ENCODE measurements at places on chromosomes 11 and 22.

GRCh38 chr11:85724748-85725465 lies 38.9 kb upstream of the CCDC89 start:
- no peak for DNase-seq

DNA sequence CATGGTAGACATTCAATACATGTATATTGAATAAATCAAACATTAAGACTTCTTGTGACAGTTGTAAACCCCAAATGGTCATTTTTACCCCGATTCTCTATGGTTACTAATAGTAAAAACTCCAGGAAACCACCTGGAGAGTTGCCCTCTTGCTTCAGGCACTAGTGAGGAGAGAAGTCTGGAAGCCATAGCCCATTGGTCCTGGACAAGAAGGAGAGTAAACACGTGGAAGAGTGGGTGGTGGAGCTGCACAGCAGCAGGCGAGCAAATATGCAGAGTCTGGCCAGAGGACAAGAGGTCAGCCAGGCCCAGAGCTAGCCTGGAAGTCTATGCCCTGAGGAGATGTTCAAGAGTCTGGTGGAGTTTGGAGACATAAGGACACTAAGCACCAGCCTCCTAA lies 17.7 kb downstream of the DCHS1 start:
- DNase-seq: no peak

DNA sequence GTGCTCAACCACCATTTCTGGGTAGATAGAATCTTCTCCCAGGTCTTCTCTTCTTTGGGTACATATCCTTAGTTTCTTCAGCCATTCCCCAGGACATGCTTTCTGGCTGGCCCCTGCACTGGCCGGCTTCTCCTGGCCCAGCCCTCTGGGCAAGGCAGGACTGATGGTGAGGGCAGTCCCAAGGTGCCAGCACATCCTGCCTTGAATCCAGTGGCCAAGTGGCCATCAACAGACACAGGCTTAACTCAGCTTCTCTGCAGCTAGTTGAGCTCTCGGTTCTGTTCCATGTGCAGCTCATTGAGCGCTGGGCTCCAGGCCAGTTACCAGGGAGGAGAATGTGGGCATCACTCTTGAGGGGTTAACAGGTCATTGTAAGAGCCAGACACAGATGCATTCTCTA lies 17.6 kb downstream of the SMIM38 start:
- no peak for DNase-seq

- DNase-seq: no peak
Observed at GRCh38 chr11:130129922-130130321, 29.7 kb upstream of the ST14 start.

GRCh38 chr22:38291201-38291777 lies 18.5 kb upstream of the TMEM184B start:
- no peak for DNase-seq

DNA sequence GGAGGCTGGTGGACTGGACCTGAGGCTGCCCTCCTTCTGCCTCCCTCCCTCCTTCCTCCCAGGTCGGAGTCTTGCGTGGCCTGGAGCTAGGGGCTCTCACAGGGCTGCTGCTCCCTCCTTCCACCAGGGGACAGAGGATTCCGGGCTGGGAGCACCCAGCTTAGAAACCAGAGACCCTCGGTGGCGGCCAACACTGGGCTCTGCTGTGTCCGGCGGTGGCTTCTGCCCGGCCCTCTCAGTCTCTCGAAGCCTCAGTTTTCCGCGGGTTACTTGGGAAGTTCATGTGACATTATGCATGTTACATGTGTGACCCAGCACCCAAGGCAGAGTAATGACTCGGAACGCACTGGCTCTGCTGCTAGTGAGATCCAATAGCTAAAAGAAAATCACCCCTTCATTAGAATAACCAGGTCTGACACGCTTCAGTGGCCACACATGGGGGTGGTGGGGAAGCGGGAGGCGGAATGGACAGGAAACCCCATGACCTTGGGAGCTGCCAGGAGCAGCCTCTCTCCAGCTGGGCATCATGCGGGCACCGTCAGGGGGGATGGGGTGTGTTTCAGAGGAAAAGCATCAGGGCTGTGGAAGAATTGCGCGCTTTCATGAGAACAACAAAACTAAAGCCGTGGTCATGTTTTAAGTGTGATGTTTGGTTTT lies 5.9 kb upstream of the MRGPRG start:
- DNase-seq: no peak

GRCh38 chr11:2996976-2997375 lies 4.8 kb upstream of the NAP1L4 start:
- no peak for DNase-seq

GRCh38 chr11:19594326-19594725 lies 118.3 kb upstream of the NAV2 start:
- DNase-seq: no peak

DNA sequence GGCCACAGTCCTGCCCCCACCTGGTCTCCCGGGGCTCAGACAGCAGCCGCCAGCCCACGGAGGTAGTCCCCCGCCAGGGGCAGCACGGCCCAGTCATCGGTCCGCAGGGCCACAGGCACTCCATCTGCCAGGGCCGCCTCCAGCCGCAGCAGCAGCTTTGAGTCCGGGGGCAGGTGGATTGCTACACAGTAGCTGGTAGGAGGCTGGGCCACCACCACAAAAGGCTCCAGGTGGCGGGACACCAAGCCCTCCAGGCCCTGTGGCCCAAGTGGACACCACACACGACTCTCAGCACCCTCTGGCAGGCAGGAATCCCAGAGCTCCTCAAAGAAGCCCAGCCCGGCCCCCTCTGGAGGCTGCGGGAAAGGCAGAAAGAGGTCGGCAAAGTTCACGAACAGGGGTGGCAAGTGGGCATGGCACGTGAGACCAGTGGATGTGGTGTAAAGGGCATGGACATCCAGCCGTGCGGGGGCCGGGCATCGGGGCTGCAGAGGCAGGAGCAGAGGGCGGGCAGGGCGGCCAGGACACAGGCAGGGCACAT lies 2.9 kb downstream of the AP5B1 start:
- DNase-seq: no peak

GRCh38 chr11:126102436-126102981 lies 39.8 kb upstream of the CDON start:
- no peak for DNase-seq
